Ovary (tissue), 10 donors: ENCODE measurements at places on chromosomes 11 and 22. TPM values are rescaled to one million over a fixed set of nuclear protein-coding genes. Genes with fewer than 3 reads are reported as not detected.

DNA sequence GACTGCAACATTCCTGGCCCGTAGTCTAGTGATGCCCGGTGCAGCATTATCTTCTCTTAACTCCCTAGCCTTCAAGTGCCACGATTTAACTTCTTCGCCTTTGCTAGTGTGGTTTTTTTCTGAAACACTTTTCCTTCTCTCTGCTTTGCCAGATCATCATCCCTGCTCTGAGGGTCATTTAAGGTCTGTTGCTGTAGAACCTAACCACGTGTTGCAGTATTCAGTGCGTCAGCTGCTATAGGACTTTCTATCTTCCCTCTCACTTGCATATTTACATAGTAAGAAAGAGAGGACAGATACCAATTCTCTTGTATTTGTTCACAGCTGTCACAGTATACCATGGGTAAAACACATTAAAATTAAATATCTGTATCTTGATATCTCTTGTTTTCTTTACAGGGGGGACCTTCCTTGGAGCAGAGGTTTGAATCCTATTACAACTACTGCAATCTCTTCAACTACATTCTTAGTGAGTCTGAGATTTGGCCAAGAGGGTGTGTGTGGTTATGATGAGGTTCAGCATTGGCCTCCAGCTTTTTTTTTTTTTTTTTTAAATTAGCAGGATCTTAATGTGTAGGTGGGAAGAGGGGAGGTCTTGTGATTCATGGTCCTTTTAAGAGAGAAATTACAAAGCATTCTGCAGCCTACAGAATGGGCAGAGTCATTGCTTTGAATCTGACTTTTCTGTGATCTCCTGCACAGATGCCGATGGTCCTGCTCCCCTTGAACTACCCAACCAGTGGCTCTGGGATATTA is 13.5 kb downstream of the EIF3L start:
- DNase-seq = no peak

GRCh38 chr11:68989936-68990606 is 9.3 kb upstream of the MRGPRD start:
- no peak for DNase-seq

The GAB4 gene
- not detected for polyA plus RNA-seq

- DNase-seq = peak; percentile 60
These were observed 12.4 kb upstream of the KLHL35 start for GRCh38 chr11:75445315-75445953.

- no peak for DNase-seq
These were observed 197.2 kb upstream of the ANO3 start for GRCh38 chr11:26134481-26135355.

DNA sequence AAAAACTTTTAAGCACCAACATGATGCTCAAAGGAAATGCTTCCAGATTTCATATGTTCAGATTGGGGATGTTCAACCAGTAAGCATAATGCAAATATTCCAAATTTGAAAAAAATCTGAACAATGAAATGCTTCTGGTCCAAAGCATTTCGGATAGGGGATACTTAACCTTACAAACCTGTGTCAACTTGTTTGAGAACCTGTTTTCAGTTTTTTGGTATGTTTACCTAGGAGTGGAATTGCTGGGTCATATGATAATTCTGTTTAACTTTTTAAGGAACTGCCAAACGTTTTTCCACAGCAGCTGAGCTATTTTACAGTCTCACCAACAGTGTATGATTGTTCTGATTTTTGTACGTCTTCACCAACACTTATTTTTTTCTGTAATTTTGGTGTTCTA is 23.7 kb downstream of the FAR1 start:
- DNase-seq = no peak

DNA sequence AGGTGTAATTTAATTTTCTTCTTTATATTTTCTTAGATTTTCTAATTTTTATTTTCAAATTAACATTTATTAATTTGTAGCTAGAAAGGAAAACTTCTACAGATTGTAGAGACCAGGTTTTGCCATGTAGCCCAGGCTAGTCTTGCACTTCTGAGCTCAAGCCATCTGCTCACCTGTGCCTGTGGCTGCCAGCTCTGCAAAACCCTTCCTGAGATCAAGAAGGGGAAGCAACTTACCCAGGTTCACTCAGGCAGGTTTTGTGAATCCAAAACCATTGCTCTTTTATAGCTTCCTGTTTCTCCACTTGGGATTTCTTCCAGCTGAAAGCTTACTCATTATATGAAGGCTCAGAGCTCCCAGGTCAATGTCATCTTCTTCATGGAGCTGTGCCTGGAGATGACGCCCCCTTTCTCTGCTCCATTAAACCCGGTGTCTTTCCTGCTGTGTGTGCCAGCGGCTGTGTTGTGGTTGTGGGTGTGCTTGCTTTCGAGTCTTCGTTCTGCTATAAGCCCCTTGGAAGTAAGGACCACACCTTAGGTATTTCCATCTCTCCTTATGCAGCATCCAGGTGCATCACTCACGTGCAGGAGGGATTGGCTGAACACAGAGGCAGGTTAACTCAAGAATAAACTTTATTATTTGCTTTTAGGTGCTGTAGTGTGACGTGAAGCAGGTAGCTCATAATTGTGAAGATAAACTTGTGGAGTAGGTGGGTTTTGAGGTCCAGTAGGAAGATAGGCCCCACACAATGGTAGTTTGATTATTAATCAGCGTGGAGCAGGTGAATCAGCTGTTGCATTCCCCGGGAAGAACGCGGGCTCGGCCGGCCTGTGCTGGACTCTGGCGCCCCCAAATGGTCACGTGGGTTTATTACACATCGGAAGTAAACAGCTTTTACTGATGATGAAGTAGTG is 42.2 kb upstream of the INCENP start:
- DNase-seq = peak; percentile 83

DNA sequence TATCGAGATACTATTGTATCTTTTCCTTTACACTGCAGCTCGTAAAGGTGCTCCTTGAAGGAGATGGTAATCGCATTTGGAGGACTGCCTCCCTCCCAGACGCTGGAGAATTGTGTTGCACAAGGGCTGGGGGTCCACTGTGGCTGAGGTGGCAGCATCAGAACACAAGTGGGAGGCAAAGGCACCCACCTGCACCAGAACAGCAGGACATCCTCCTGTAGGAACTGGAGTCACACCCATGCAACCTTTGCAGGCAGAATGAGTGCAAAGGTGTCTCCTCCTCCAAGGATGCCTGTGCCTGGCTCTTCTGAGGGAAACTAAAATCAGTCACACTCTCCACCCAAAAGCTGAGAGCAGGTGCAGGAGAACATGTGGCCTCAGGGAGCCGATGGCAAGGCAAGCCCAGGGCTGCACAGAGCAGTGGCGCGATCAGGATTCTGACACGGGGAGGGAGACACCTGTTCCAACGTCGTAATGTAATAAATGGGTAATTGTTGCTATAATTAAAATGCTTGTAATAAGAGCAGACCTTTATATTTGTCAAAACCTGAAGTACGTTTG is 1501.4 kb downstream of the TBC1D22A start:
- no peak for DNase-seq

GRCh38 chr11:78567209-78567608 is 7.5 kb downstream of the NARS2 start:
- DNase-seq = no peak

DNA sequence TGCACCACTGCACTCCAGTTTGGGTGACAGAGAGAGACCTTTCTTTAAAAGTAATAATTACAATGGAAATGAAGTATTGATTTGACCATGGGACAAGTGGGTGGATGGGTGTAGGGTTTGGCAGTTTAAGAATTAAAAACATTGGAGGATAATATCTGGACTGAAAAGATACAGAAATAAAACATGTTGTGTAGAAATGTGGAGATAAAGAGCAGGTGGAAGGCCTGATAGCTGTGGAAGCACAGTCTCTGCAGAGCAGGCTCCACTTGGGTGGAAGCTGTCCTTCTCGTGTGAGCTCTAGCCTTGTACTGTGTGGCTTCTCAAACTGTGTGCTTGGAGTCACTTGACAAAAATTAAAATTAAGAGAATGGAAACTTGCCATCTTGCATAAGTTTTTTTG is 25.6 kb downstream of the APLP2 start:
- DNase-seq = no peak

The ZP1 gene
- polyA plus RNA-seq = 0.17 TPM

GRCh38 chr11:78499971-78500370 is 74.7 kb downstream of the NARS2 start:
- no peak for DNase-seq

DNA sequence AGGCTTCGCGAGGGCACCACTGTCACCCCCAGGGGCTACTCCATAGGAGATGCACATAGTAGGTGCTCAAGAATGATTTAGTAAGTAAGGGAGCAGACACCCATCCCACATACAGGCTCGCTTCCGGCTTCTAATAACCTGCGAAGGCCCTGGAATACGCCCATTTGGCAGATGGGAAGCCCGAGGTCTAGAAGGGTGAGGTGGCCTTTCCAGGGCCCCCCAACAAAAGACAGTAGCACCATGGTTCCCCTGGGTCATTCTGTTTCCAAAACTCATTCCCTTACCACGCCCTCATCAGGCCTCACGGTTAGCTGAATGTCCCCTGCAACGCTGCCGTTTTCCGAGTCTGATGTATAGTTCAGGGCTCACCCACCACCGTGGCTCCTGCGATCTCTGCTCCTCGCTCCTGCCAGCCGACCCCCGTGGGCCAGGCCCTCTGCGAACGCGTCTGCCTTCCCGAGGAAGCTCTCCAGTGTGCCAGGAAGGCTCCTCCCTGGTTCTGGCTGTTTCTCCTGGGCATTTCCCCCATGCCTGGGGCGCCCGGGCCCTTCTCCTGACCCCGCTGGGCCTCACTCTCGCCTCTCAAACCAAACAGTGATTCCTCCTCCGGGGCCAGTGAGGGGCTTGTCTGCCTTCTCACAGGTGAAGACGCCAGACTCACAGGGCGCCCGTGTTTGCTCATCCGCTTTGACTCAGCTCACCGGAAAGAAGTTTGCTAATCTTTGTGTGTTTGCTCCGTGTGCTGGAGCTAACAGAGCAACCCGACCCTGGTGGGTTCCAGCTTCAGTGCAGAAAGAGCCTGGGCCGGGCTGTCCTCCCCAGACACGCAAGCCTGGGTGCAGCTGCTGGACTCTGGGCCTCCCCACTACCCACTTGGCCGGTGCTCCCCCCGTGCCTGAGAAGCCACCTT is 86.6 kb downstream of the RTL6 start:
- no peak for DNase-seq

- no peak for DNase-seq
These were observed 22.5 kb downstream of the CTSC start for GRCh38 chr11:88315015-88315414.

The DNAJB7 gene
- not detected for polyA plus RNA-seq

- DNase-seq = no peak
These were observed 83.5 kb upstream of the FAT3 start for GRCh38 chr11:92141159-92141558.

The RASL10A gene
- polyA plus RNA-seq = 0.30 TPM

The ST14 gene
- 0.51 TPM for polyA plus RNA-seq

The CST6 gene
- not detected for polyA plus RNA-seq

The ACTN3 gene
- not detected for polyA plus RNA-seq

DNA sequence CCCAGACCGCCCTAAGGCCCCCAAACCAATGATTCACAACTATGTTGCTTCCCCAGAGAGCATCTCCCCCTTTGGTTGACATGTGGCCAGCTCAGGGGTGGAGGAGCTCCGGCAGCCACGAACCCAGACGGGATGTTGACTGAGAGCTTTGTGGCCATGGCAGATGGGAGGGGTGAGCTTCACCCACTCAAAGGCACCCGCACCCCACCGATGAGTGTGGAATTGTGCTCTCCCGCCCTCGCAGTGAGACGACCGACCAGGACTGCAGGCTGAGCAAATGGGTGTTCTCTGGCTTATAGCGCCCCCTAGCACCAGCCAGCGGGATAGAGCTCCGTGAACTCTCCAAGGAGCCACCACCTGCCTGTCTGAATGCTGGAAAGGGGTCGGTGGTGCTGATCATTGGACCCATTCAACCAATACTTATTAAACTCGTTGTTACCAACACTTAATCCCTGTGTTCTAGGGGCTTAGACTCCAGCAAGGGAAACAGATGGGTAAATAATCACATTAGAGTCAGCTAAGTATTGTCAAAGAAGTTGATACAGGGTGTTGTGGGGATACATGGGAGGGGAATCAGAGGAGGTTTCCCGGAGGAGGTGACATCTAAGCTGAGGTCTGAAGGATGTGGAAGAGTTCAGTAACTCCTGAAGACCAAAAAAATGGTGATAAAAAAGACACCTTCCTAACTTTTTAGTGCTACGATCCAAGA is 4.5 kb upstream of the TIMP3 start:
- DNase-seq = peak; percentile 44

The TRIM49C gene
- polyA plus RNA-seq = not detected

DNA sequence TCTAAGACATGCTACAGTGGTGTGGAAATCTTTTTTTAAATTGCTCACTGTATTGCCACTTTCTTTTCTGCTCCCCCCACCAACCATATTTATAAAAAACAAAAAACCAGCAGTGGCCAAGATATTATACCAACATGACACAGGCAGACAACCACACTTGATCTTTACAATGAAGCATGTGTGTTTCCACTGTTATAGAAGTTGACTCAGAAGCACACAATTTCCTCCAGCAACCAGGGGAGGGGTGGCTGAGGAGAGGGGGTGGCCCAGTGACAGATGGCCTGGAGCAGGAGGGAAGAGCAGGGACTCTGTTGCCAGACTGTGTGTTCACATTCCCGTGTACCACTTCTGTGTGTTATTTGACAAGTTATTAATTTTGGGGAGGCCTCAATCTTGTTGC is 14.8 kb downstream of the CD59 start:
- no peak for DNase-seq

DNA sequence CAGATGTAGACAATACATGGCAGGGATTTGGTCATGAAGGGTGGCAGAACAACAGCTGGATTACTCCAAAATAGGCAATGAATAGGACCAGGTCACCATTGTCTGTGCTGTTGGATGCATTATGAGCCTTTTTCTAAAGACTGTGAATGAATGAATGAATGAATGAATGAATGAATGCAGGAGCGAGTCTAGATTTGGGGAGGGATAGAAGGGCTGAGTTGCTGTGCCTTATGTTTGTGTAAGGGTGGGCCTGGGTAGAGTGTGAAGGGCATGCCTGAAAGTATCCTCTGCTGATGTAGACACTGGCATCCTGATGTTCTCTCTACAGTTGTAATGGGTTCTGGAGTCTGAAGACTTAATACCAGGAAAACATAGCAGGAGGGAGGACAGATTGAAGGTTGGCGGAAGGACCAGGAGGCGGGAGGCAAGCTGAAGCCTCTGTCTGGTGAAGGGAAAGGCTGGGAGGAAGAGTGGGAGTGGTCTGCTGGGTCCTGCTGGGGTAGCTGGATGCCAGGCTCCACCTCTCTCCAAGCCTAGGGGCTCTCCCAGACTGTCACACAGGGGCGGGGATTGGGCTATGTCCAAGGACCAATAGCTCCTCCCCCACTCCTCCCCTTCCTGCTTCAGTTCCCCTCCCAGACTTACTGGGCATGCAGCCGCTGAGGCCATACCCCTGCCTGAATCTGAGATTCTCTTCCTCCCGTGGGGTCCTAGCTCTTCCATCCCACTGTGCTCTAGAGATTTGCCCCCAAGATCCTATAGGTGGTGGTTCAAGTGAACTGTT is 4.8 kb downstream of the TRIM3 start:
- peak; percentile 89 for DNase-seq

The CRYBB1 gene
- 0.48 TPM for polyA plus RNA-seq

The NXPE2 gene
- 0.10 TPM for polyA plus RNA-seq

The TRIM6 gene
- polyA plus RNA-seq = 6.1 TPM

The SLC35E4 gene
- polyA plus RNA-seq = 0.90 TPM

The OR51B5 gene
- 0.47 TPM for polyA plus RNA-seq

GRCh38 chr11:14835496-14836492 is 56.2 kb downstream of the CYP2R1 start:
- no peak for DNase-seq

The HBG2 gene
- 0.73 TPM for polyA plus RNA-seq

The SCGB1D2 gene
- polyA plus RNA-seq = 0.53 TPM
